ENCODE measurements at places on chromosomes 4 and X.

DNA sequence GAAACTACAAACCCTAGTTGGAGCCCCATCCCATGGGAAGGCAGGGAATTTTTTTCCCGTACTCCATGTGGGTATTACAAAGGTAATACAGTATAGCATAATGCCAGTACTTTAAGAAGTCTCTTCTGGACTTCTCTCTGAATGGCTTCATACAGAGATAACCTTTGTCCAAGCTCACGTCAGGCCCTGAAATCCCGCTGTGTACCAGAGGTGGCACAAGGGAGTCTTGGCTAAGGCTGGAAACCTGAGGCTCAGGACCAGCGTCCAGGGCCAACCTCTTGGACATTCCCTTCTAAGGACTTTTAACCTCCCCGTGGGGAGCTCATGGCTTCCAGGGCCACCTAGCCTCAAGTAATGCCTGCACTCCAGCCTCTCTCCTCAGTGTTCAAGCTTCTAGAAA is 338.9 kb upstream of the FAM241A start:
- DNase-seq, result no peak

DNA sequence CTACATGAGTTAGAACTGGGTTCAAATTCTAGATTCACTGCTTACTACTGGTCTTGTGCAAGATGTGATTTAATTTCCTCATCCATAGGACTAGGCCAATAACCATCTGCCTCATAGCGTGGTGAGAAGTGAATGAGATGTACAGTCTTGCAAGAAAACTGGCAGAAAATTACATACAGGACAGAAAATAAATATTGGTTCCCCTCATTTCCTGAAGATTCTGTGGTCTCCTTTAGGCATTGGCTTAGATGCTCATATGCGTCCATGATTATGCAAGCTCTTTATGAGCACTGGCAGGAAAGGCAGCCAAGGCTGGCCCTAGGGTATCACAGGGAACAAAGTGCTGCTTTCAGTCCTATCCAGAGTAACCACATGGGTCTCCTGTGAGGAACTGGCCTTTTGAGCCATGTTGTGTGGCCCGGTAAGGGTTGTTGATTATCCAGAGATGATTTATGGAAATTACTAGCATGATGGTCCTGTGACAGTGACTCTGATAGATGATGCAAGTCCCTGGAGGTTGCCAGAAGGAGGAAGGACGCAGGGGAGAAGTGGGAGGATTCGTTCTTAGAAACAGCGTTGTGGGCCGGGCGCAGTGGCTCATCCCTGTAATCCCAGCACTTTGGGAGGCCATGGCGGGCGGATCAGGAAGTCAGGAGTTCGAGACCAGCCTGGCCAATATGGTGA is 9.9 kb upstream of the MOB1B start:
- no peak for DNase-seq

GRCh38 chr4:63786171-63786570 is 623.1 kb downstream of the TECRL start:
- no peak for DNase-seq

- no peak for DNase-seq
Observed at GRCh38 chr4:174628191-174628590, 105.9 kb upstream of the HPGD start.

DNA sequence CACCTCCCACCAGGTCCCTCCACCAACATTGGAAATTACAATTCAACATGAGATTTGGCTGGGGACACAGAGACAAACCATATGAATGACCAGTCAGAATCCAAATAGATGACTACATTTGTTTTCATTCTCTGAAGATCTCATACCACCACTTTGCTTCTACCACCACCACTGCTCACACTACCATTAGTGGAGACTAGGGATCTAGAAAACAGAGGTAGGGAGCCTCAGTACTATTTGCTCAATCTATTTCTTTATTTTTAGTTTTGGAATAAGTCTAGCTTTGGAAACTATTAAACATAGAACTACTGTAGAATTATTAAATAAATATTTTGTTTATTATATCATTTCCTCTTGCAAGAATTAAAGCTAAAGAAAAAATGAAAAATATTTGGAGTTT is 727.9 kb downstream of the CCSER1 start:
- no peak for DNase-seq

GRCh38 chrX:77937291-77937690 is 26.8 kb downstream of the ATP7A start:
- no peak for DNase-seq

- no peak for DNase-seq
Observed at GRCh38 chrX:13901354-13901753, 84.5 kb upstream of the GPM6B start.

GRCh38 chrX:33324099-33324498 is 112.8 kb upstream of the DMD start:
- no peak for DNase-seq
